ENCODE measurements at places on chromosomes 1 and 21. TPM values are rescaled to one million over a fixed set of nuclear protein-coding genes. Genes with fewer than 3 reads are reported as not detected.

Gene MNDA
- total RNA-seq: not detected

Gene CRB1
- 0.26 TPM for total RNA-seq

Gene TFB2M
- total RNA-seq: 12.4 TPM

Gene ASTN1
- under 0.01 TPM for total RNA-seq

Gene TDRD5
- not detected for total RNA-seq

Gene ETV3L
- total RNA-seq: not detected
